H1 (cell line): ENCODE measurements at places on chromosomes 3 and 15.

GRCh38 chr3:14988988-14989394 is 41.6 kb downstream of the NR2C2 start:
- no peak overlapping the region for H3K4me3 ChIP-seq
- DNase-seq = peak; percentile 5
- no peak overlapping the region for H3K27ac ChIP-seq
- no peaks in the 10 kb centered on the region for H3K27me3 ChIP-seq

DNA sequence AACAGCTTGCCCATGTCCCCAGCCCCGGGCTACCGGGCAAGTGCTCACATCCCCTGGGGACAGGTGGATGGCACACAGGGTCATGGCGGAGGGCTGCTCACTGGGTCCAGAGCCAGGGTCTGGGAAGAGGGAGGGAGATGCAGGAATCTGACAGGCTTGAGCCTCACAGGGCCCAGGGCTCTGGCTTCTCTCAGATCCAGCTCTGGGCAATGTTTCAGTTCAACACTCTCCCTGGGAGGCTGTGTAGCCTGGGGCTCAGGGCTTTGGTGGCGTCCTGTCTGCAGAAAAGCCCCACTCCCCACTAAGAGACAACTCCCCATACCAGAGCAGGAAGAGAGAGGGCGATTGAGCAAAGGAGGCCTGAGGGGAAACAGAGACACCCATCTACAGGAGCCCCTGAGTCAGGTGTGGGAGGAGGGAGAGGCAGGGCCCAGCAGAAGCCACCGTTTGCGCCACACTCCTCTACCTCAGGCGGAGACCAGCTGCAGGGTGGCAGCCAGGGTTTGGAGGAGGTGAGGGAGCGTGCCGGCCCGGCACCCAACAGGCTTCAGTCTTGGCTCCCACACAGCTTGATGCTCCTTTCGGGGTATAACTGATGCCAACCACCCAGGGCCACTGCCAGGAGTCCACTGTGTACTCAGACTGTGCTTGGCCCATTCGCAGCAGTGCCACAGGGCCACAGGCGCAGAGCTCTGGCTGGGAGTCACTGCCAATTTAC is 16.8 kb upstream of the SRP14 start:
- no peak overlapping the region for H3K27ac ChIP-seq
- DNase-seq = no peak
- H3K36me3 ChIP-seq = no peaks in the 10 kb centered on the region
- H3K4me3 ChIP-seq = no peak overlapping the region

GRCh38 chr3:53225651-53226050 is 30.2 kb downstream of the TKT start:
- no peak overlapping the region for H3K27ac ChIP-seq
- H3K4me3 ChIP-seq = no peak overlapping the region
- H3K4me1 ChIP-seq = no peaks in the 10 kb centered on the region
- DNase-seq = no peak

- no peak overlapping the region for H3K4me3 ChIP-seq
- DNase-seq = no peak
- no peak overlapping the region for H3K27ac ChIP-seq
- H3K4me1 ChIP-seq = no peaks in the 10 kb centered on the region; the same call in 1 of the 2 replicates
- no peaks in the 10 kb centered on the region for H3K36me3 ChIP-seq
These were observed 152.4 kb upstream of the DPH6 start for GRCh38 chr15:35698331-35698730.

GRCh38 chr3:23112491-23112890 is 90.6 kb upstream of the UBE2E2 start:
- H3K27me3 ChIP-seq = no peaks in the 10 kb centered on the region
- H3K4me1 ChIP-seq = no peaks in the 10 kb centered on the region
- no peak overlapping the region for H3K4me3 ChIP-seq
- no peak for DNase-seq

DNA sequence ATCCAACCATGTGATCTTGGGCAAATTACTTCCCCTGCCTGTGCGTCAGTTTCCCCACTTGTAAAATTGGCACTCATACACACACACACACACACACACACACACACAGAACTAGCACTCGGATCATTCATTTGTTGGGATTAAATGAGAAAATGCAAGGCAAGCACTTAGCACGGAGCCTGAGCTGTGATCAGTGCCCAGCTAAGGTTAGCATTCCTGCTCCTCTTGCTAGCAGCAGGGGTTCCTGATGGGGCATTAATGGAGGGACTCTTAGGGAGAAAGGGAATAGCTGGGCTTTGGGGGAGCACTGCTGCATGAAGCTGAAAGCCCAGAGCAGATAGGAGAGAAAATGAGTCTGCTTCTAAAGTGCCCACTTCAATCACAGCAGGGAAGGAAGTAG is 187.7 kb upstream of the C2CD4B start:
- DNase-seq = no peak
- no peak overlapping the region for H3K27ac ChIP-seq
- no peaks in the 10 kb centered on the region for H3K4me1 ChIP-seq
- H3K4me3 ChIP-seq = no peak overlapping the region

GRCh38 chr3:4982773-4983738 is 3.8 kb downstream of the BHLHE40 start:
- DNase-seq = no peak
- no peak overlapping the region for H3K4me3 ChIP-seq
- no peak overlapping the region for H3K27ac ChIP-seq

DNA sequence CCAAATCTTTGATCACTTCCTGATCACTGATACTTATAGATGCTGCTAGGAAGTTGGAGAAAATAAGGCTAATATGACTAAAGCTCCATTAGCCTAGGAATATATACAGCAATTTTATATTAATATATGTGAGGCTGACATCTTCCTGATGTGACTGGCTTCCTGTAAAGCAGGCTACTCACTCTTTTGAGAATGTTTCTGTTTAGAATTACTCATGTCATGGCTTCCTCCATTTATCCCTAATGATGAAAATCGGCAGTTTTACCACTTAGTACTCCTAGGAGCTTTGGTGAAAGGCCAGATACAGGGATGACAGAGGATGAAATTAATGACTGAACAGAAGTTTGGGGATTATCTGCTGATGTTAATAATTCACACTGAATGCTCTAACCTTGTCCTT is 3.9 kb upstream of the MAP1A start:
- H3K4me3 ChIP-seq = no peak overlapping the region
- H3K4me1 ChIP-seq = peaks cover 13% of the 10 kb centered on the region; the same call in 1 of the 2 replicates
- peaks cover 11% of the 10 kb centered on the region for H3K27me3 ChIP-seq
- no peaks in the 10 kb centered on the region for H3K36me3 ChIP-seq

DNA sequence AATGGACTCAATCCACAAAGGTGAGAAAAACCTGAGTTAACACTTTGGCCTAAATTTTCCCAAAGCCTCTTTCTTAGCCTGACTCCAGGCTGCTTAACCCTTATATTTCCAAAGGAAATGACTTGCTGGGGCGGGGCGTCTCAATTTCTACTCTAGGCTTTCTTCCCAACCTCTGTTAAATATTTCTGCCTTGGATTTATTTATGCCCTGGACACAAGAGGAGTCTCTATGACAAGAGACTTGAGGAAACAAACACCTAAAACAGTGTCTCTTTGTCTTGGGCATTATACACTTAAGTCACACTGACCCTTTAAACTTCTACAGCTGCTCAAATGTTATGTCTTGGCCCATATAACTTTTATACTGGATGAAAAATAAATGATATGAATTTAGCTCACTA is 28.3 kb upstream of the AP4E1 start:
- no peaks in the 10 kb centered on the region for H3K27me3 ChIP-seq
- no peaks in the 10 kb centered on the region for H3K4me1 ChIP-seq
- no peaks in the 10 kb centered on the region for H3K36me3 ChIP-seq
- DNase-seq = no peak
- no peak overlapping the region for H3K4me3 ChIP-seq
- no peak overlapping the region for H3K27ac ChIP-seq
